Right renal pelvis (tissue), 4 donors: ENCODE measurements at places on chromosomes 7 and 10.

GRCh38 chr10:7813481-7813880 lies 4.8 kb upstream of the TAF3 start:
- DNase-seq: no peak

DNA sequence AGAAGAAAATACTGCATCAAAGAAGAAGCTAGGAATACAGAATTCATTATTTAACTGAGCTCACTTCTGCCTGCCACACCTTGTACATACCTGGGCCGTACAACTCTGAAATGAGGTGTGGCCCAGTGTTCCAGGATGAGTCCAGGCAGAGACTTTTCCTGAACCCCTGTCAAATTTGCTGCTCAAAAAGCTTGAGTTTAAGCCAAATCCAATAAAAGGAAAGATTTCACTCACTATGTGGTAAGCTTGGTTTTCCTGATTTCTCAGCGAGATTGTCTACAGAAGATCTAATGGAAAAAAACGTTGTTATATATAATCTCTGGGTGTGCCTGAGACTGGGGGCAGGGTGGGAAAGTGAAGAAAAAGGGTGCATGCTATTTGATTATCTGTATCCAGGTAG lies 72.1 kb upstream of the EGFR start:
- no peak for DNase-seq

DNA sequence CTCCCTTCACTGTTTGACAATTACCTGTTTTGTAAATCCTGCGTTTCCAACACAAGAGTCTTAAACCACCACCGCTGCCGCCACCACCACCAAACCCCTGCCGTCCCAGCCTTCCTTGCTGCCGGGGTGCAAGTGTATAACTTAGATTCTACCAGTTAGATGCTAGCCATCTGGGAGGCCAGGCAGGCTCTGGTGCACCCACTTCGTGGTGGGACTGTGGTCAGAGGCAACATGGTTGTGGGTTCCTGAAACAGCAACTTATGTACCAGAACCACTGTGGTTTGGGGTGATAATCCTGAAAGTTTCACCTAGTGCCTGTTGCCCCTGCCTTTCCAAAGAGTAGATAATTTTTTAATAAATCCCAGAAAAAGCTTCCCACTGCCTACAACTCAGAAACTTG lies 510.5 kb downstream of the CCSER2 start:
- no peak for DNase-seq

GRCh38 chr10:71419750-71420149 lies 23.0 kb downstream of the CDH23 start:
- no peak for DNase-seq
